ENCODE measurements at places on chromosomes 11 and 22. TPM values are rescaled to one million over a fixed set of nuclear protein-coding genes. Genes with fewer than 3 reads are reported as not detected.

ZC3H12C gene
- polyA plus RNA-seq: 2.1 TPM

GLYATL1B gene
- polyA plus RNA-seq: not detected

AASDHPPT gene
- 13.2 TPM for polyA plus RNA-seq

- DNase-seq: no peak
Measured at GRCh38 chr11:35006389-35007128, 90.1 kb downstream of the PDHX start.

DNA sequence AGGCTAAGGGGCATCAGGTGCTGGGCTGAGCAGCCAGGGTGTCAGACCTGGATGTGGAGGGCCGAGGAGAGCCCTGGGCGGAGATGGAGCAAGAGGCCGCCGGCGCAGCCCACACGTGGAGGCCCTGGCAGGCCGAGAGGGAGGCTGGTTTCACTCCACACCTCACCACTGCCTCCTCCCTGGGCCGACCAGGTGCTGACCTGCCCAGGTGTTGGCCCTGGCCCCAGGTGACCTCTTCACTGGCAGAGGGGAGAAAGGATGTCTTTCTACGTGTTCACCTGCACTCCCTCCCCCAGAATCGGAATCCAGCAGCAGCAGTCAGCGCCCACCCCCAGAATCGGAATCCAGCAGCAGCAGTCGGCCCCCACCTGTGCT lies 781 bp downstream of the ANO9 start:
- DNase-seq: no peak

DNA sequence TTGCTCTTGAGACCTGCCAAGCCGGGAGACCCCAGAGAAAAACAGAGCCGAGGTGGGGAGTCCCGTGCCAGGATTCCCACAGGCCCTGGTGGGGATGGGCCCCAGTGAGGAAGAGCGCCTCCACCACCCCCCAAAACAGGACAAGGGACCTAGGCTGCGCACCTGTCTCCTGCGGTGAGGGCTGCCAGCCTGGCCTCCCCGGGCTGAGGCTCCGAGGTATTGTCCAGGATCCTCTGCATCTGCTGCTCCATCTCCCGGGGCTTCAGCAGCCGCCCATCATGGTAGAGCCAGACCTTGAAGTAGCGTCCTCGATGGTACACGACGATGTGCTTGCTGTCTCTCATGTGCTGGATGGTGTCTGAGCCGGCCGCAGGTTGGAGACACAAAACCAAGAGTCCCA lies 33.3 kb upstream of the TESMIN start:
- no peak for DNase-seq

- no peak for DNase-seq
Measured at GRCh38 chr22:41498303-41498835, 29.5 kb downstream of the ACO2 start.

DNA sequence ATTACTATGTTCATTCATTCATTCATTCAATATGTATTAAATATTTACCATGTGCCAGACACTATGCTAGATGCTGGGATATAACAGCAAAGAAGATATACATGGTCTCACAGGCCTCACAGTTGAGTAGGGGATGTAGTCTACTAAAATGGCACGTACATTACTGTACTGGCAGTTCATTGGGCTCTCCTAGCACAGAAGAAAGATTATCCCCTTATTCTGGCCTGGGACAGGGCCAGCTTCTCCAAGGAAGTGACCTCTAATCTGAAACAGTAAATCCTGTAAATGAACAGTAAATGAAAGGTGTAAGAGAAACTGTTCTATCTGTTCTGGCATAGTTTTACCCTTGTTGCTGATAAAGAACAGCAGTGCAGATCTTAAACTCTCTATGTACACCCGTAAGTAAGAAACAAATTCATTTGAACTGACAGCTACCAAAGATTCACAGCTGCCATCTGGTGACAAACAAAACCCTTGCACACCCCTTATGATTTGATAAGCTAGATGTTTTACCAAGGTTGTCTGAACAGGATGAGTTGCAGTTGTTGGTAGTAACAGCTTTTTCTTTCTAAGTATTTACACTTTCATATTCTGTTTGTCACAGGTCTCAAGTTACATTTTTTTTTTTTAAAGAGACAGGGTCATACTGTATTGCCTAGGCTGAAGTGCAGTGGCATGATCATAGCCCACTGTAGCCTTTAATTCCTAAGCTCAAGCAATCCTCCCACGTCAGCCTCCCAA lies 263.1 kb downstream of the TMEM135 start:
- no peak for DNase-seq

- DNase-seq: no peak
Measured at GRCh38 chr11:128628686-128629085, 41.3 kb upstream of the ETS1 start.

GRCh38 chr11:76385903-76386302 lies 4.8 kb downstream of the GVQW3 start:
- DNase-seq: no peak

DNA sequence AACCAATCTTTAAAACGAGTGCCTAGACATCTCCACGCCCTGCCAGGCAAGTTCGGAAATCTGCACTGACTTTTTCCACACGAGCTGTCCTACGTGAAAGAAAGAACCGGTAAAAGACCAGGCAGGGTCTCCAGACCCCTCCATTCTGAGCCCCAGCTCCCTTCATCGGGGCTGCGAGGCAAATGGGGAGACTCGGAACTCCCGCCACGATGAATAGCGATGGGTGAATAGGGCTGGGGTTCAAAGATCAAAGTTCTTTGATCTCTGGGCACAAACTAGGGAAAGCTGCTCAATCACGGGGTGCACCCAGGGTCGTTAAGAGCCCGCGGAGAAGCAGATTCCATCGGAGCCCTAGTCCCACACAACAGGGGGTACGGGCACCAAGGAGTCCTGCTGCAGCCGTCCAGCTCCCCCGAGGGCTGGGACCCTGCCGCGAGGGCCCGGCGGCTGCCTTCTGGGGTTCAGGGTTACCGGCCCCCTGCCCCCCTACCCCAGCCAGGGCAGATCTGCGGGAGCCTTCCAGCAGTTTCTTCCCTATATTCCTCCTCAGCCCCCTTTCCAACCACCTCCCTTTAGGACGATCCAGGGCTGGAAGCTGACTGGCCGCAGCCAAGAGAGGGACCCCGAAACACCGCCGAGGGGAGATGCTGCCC lies 1.1 kb downstream of the LRP4 start:
- DNase-seq: no peak

GRCh38 chr11:3133261-3134217 lies 31.6 kb downstream of the OSBPL5 start:
- peak; percentile 13 for DNase-seq
